Astrocyte of the spinal cord (primary cell): ENCODE measurements at places on chromosomes 3 and 15.

DNA sequence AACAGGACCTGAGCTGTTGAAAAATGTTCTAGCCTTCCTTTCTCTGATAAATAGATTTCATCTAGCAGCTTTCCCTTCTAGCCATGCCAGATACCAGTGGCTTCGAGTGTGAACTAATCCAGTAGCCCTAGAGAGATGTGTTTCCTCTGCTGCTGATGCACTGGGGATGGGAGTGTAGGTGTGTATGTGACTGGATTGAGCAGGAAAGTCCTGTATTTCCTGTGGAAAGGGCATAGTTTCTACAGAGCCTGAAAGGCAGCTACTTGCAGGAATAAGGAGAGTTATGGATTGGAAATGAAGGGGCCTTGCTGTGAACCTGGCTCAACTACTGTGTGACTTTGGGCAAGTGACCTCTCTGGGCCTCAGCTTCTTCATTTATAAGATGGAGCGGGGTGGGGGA, 8.6 kb downstream of the TIMP4 start:
- no peak for DNase-seq

GRCh38 chr3:138383715-138384465, 35.5 kb downstream of the MRAS start:
- no peak for DNase-seq

GRCh38 chr3:10561162-10561945, 56.0 kb upstream of the ATP2B2 start:
- DNase-seq, result no peak

DNA sequence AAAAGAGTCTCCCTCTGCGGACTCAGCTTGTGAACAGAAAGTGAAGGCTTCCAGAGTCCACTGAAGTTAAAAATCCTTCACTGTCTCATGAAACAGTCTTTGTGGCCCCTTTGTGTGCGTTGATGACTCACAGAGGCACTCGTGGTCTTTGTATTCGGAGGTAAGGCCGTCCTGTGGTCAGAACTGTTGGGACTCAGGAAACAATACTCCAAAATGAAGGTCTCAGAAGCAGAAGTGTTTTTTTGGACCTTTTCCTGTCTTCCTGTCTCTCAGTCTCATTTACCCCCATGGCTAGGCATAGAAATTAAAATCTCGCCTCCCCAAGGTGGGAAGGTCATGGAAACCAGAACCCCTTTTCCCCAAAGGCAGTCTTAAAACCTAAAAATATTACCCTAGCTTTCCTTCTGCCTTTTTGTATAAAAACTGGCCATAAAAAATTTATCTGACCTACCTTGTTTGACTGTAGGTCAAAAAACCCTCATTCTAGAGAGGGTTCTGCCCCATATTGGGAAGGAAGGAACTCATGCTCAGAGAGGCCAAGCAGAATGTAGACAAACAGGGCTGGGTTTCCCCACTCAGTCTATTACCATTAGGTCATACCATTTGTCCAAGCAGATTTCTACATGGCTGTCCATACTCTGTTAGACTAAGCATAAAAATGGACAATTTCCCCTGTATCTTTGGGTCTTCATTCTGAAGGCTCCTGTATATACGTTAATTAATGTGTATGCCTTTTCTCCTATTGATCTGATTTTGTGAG, 19.1 kb upstream of the EPB42 start:
- peak; percentile 57 for DNase-seq

DNA sequence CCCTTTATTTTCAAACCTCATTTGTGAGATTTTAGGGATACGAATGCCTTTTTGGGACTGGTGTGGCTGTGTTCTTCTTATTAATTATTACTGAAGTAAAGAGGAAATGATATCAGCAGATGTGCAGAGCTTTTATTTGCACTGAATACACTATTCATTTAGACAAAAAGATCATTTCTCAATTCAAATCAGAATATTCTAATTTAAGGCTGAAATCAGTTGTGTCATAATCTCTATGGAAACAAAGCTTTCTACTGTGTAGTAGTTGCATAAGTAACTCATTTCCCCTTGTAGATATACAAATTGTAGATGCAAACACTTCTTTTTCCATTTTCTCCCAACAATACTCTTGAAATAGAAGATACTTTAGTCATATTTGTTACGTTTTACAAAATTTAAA, 56.0 kb downstream of the PDE8A start:
- no peak for DNase-seq

- no peak for DNase-seq
These were observed 32.0 kb downstream of the IQSEC1 start for GRCh38 chr3:13041113-13041776.

DNA sequence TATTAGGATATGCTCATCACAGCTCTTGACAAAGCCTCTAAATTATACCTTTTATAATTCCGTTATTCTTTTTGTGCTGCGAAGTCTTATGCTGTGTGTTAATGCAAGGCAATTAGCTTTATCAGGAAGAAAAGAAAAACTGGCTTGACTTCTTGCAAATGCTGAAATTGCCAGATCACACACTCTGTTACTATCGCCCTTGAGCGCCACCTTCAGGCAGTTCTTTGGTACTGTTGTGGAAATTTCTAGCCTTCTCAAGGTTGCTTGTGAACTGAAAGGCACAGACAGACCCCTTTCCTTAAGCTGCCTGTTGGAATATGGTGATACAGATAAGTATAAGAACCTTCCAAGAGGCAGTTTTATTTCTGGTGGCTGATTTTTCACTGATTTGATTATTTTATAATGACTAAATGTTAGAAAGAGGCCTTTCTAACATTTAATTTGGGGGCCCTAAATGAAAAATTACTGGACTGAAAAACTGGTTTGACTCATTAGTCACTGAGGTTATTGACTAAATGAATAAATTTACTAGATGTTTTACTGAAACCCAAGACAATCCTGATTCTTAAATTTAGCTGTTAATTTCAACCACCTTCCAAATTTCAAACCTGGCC, 126.2 kb upstream of the RASGRP1 start:
- DNase-seq, result peak; percentile 72

- peak; percentile 5 for DNase-seq
These were observed 10.6 kb upstream of the CHD2 start for GRCh38 chr15:92889390-92890107.

DNA sequence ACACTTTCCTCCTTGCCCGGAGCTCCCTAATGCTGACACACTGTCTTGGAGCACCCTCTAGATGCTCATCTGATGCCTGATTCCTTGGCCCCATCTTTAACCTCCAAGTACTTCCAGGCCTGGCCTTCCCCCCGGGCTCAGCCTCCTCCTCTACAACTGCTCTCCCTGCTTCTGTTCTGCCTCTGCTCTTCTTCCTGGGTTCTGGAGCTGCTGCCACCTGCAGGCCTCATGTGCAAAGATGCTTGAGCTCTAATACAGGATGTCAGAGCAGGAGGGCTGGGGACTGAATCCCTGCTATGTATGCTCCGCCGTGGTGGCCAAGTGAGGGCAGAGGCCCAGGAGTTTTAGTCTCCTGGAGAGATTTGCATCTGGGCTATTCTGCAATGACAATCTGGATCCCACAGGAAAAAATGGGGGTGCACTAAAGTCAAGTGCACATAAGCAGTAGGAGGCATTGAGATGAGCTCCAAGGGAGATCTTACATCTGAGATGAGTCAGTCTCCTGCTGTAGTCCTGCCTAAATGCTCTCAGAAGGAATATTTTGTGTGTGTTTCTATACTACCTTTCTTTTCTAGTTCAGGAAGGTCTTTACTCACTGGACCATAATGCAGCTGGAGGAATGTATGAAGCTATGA, 296.3 kb downstream of the UACA start:
- DNase-seq, result peak; percentile 72

DNA sequence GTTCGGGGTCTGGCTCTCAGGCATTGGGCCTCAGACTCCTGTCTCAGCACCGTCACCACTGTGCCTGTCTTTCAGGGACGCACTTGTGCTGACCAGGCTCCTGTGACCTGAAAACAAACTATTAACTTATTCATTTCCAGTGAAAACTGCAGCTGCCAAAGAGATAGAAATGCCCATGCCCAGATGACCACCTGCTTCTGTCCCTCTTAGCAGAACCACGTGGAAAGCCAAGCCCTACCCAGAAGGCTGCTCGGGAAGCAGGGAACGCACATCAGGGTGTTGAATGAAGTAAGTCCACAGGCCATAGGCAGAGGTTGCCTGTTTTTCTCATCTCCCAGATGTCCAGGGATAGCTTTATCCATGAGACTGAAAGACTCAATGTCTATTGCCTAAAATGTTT, 219.3 kb downstream of the EBLN2 start:
- DNase-seq, result no peak

DNA sequence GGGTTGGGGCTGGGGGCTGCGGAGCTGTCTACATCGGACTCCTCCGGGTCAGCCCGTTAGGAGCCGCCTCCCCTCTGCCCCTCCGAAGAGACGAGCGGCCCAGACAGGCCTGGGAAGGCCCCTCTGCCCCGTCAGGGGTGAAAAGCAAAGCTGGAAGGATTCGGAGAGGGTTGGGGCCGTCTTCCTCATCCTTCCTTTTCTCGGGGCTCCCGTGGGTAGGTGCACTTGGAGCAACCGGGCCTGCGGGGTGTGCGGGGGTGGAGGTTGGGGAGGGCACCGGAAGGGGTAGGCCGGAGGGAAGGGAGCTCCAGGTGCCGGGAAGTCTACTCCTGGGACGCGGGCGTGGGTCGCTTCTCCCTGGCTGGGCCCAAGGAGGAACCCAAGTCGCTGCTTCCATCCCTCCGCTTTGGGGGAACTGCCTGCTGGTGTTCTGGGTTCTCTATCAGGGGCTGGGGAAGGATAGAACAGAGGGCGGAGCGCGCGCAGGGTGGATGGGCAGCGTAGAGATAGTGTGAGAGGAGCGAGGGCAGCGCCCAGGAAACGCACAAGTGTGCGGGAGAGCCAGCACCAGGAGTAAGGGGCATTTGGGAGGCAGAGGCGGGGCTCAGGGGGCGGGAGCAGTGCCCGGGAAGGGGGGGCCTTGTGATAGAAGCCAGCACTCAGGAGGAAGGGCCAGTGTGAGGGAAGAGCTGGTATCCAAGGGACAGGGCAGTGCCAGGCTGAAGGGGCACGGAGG, 590 bp downstream of the POLR2H start:
- peak; percentile 72 for DNase-seq

- no peak for DNase-seq
These were observed 152.1 kb downstream of the GABRB3 start for GRCh38 chr15:26620528-26621458.

- DNase-seq, result peak; percentile 20
These were observed 618.7 kb downstream of the EDEM1 start for GRCh38 chr3:5806192-5806591.

- DNase-seq, result no peak
These were observed 1159.6 kb downstream of the TBL1XR1 start for GRCh38 chr3:176037636-176038035.

- DNase-seq, result peak; percentile 10
These were observed 439.0 kb downstream of the NTRK3 start for GRCh38 chr15:87817553-87817952.

DNA sequence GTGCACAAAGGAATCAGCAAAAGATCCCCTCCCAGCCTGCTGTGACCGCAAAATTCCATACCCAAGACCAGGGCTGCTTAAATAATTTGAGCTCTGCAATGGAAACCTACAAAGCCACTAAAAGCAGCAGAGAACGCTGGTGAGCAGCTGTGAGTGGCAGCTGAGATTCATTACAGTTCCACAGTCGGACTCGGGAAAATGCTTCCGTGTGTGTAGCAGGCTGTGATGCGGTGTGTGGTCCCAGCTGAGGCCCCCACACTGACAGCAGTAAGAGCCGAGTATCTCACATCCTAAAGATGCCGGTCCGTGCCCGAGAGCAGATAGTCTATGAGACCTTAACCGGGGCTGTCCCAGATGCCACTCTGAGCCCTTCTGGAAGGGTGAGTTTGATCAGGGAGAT, 37.4 kb downstream of the TM2D3 start:
- DNase-seq, result no peak

DNA sequence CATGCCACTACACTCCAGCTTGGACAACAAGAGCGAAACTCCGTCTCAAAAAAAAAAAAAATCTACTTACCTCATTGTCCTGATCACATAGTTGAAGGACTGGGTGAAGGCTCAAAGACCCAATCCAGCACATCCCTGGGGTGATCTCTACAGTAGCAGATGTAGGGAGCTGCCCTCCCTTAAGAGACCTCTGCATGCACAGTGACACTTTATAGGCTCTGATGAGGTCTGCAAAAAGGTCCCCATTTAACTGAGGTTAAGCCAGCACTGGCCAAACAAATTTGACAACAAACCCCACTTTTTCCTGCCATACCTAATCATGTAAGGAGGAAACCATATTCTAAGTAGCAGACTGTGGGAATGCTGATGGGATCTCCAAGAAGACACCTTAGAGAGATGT, 31.1 kb upstream of the SPATA12 start:
- DNase-seq, result no peak

DNA sequence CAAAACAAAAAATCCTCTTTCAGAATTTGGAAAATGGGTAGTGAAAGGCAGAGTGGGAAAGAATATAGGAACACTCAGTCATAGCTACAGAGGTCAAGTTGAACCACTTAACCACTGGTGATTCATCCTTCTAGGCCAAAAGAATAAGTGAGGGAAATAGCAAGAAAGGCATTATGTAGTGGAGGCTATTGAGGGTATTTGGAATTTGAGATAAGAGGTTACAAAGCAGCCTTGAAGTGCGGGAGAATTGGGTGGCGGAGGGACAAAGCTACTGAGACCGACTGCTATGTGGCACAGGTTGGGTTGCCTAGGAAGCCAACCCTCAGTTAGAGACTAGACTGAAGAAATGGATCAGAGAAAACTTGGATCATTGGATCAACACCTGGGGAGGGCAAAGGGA, 109.5 kb downstream of the SYNPR start:
- DNase-seq, result peak; percentile 59

GRCh38 chr3:125401402-125401801, 26.3 kb upstream of the ZNF148 start:
- peak; percentile 47 for DNase-seq
